ENCODE measurements at places on chromosomes 1 and 21. TPM values are rescaled to one million over a fixed set of nuclear protein-coding genes. Genes with fewer than 3 reads are reported as not detected.

Gene FAAH
- 0.70 TPM for total RNA-seq

Gene HHIPL2
- total RNA-seq, result 0.35 TPM

Gene ARMH1
- 0.60 TPM for total RNA-seq

Gene CYP4Z1
- not detected for total RNA-seq

Gene COL6A1
- total RNA-seq, result 242 TPM

Gene FAM72D
- 0.68 TPM for total RNA-seq

Gene NPHP4
- 4.7 TPM for total RNA-seq

All from smooth muscle cell of the coronary artery (primary cell).